ENCODE measurements at places on chromosomes 5 and 9.

DNA sequence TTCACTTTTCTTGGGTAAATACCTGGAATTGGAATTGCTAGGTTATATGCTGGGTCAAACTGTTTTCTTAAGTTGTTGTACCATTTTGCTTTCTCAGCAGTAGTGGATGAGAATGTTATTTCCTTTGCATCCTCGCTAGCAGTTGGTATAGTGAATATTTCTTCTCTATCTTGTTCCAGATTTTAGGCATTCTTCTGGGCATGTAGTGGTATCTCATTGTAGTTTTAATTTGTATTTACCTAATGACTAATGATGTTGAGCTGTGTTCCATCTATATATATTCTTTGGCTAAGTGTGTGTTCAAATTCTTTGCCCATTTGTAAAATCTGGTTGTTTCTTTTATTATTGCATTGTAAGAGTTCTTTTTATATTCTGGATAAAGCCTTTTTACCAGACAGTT lies 333.3 kb downstream of the MAT2B start:
- DNase-seq, result no peak

GRCh38 chr5:56466136-56466816 lies 233.1 kb upstream of the ANKRD55 start:
- DNase-seq, result no peak

- DNase-seq, result no peak
These were observed 211.6 kb upstream of the CDH12 start for GRCh38 chr5:23064710-23065109.

DNA sequence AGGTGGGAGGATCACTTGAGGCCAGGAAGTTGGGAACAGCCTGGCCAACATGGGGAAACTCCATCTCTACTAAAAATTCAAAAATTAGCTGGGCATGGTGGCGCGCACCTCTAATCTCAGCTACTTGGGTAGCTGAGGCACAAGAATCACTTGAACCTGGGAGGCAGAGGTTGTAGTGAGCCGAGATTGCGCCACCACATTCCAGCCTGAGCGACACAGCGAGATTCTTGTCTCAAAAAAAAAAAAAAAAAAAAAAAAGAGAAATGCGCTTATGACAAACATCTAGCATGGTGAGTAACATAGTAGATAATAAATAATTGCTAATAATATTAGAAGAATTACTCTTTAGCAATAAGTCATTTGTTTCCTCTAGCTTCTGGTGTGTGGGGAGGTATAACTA lies 25.9 kb downstream of the RUSC2 start:
- no peak for DNase-seq

DNA sequence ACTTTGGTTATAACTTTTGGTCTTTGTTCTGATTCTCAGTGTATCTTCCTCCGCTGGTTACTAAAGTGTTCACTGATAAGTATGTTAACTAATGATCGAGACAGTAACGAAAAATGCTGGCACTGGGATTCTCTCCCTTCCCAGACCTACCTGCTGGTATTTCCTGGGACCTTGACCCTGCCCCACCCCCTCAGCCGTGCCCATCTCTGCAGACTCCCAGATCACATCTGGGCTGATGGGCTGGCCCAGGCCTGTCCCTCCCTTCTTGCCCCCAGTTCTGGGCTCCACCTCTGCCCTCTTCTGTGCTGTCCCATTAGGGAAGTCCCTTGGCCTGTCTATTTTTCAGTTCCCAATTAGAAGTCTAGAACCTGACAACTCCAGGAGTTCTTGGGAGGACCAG lies 46.9 kb downstream of the NEURL1B start:
- no peak for DNase-seq

- DNase-seq, result no peak
These were observed 62.5 kb upstream of the C5orf46 start for GRCh38 chr5:147968855-147969254.

DNA sequence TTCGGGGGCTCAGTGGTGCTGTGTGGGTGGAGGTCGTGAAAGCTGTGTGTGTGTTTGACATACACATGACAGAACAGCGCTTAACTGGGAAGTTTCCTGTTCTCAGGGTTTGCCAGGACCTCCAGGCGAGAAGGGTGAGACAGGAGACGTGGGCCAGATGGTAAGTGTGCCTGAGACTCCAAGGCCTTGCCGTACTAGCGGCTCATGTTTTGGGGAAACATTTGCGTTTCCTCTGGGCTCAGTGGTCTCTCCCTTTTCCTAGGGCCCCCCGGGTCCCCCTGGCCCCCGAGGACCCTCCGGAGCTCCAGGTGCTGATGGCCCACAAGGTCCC lies 68.3 kb upstream of the FCN2 start:
- DNase-seq, result no peak

DNA sequence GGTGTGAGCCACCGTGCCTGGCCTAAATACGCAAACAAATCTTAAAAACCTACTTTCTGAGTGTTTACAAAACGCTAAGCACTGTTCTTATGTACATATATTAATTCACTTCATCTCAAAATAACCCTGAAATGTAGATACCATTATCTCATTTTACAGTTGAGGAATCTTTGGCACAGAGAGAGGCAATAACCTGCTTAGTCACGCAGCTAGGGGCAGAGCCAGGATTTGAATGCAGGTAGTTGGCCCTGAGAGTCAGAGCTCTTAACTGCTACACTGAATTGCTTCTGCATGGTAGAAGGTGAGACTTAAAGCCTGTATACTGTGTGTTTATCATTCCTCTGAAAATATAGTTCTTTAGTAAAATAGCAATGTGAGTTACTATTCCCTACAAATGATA lies 21.9 kb downstream of the ARHGEF37 start:
- no peak for DNase-seq

DNA sequence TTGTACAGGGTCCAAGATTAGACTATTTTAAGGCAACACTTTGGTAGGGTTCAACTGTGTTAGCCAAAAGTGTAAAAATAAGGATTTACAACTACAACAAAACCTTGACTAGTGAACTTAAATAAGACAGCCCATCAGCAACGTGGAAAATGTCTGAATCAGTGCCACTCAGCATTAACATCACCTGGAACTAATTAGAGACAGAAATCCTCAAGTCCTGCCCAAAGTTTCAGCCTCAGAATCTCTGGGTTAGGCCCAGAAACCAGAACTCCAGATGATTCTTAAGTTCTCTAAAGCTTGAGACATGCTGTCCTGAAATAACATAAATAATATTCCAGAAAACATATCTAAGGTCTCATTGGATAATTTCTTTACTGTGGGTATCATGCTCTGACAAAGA lies 118.6 kb downstream of the SEMA6A start:
- DNase-seq, result no peak

DNA sequence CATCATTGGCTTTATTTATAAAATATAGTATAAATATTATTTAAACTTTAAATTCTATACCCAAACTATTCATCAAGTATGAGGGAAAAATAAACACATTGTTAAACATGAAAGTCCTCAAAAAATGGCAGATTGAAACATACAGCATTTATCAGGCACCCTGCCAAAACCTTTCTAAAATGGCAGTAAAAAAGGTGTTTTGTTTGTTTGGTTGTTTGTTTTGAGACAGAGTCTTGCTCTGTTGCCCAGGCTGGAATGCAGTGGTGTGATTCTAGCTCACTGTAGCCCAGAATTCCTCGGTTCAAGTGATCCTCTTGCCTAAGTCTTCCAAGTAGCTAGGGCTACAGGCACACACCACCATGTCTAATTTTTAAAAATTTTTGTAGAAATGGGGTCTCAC lies 60.1 kb upstream of the ECM2 start:
- no peak for DNase-seq
